ENCODE measurements at places on chromosomes 11 and 22.

GRCh38 chr11:1746511-1746931 is 3.9 kb downstream of the IFITM10 start:
- no peak for DNase-seq

GRCh38 chr11:35173011-35173511 is 34.1 kb downstream of the CD44 start:
- no peak for DNase-seq

DNA sequence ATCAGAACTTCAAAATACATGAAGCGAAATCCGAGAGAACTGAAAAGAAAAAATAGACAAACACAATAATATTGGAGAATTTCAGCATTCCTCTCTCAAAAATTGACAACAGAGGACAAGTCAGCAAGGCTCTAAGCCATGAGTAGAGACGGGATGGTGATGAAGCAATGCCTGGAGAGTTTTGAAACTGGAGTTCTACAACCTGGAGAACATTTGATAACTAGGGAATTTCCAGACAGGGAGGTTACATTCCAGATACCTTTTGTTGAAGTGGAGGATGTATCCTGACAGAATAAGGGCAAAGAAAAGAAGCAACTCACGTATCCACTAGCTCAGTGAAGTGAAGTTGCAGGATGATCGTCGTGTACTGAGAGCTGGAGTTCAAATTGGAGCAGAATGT is 291.4 kb downstream of the CTTN start:
- DNase-seq: no peak

DNA sequence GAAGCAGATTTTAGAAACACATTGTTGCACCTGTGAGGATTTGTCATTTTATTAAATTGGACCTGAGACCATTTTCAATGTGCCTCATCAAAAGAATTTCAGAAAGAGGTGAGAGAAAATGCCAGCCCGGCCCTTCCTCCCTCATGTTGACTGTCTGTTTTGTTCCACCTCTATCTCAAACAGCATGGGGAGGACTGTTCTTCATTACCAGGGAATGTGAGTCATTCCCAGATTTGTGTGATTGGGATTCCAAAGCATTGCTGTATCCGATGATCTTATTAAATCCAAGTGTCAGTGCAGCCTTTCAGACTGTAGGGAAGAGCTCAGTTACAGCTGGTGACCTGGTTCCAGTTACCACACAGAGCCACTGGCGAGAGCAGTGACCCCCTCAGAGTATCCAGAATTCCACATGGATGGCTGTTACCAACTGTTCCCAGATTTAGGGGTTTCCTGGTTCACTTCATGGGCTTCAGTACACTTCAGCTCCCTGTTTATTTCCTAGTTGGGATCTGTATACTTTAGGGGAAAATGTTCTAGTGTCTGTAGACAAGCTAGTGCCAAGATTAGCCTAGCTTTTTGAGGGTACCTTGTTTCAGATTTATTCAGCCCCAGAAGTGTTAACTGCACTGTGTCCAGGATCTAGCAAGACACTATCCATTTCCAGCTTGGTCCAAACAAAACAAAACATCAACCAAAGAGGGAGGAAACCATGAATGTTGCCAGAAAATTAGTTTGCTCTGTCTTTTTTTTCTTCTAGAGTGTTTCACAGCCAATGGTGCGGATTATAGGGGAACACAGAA is 20.9 kb downstream of the KREMEN1 start:
- no peak for DNase-seq

GRCh38 chr11:47188259-47188658 is 2.0 kb upstream of the PACSIN3 start:
- DNase-seq: no peak
